ENCODE measurements at places on chromosomes 1 and 21.

DNA sequence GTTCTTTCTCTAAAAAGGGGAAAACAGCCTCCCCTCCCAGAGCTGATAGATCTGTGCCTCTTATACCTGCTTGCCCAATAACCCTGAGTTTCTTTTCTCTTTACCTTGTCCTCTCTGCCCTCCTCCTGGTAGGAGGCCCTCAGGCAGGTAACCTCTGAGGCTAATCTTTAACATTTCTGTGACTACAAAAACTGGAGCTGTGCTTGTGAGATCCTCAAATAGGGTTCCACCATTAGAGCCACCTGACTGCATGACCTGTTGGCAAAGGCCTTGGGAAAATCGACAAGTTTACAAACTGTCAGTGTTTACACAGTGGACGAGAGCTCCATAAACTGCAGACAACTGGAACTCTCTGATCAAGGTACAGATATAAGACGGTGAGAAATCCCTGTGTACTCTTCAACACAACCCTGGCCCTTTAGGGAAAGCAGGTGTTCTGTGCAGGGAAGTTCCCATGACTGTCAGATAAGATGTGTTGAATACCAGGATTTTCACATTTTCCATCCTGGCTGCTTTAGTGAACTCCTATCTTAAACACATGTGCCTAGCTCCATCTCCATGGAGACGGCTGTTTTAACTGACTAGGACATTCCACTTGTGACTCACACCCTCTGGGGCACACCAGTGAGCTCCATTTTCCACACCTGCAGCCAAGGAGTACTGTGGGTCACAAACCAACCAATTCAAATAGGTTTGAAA, 38.3 kb downstream of the ECE1 start:
- peak; percentile 71 for DNase-seq

DNA sequence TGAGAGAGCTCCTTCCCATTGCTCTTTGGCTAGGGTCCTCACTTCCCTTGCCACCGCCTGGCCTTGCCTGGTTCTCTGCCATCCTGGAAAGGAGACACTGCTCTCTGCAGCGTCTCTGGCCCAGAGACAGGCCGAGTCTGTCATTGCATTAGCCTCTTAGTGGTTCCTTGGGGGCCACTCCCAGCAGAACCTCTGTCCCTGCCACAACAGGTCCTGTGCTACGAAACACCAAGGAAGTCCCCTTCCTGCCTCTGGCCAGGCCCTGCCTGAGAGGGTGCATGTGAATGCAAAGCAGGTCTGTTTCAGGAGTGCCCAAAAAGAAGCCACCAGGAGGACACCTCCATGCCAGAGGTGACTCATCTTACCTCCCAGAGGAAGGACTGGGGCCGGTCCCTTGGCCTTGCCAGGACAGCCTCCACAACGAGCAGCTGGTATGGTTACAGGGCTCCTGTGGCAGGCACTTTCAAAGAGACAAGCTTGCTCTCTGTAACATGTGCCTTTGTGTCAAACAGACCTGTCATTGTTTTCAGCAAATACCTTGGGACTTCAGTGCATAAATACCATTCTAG, 59.6 kb downstream of the VPS26C start:
- no peak for DNase-seq

GRCh38 chr1:98827041-98827440, 165.5 kb downstream of the SNX7 start:
- DNase-seq = no peak

DNA sequence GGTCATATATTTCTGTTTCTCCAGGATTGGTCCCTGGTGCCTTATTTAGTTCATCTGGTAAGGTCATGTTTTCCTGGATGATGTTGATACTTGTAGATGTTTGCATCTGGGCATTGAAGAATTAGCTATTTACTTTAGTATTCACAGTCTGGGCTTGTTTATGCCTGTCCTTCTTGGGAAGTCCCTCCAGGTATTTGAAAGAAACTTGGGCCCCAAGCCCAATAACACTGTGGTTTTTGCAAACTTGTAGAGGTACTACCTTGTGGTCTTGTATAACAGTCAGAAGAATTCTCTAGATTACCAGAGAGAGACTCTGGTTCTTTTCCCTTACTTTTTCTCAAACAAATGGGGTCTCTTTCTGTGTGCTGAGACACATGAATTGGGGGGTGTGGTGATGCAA, 251.4 kb upstream of the B3GALT2 start:
- no peak for DNase-seq

GRCh38 chr1:24868016-24868875, 61.8 kb downstream of the RUNX3 start:
- no peak for DNase-seq

- no peak for DNase-seq
Observed at GRCh38 chr1:226149806-226150205, 36.7 kb downstream of the ACBD3 start.

DNA sequence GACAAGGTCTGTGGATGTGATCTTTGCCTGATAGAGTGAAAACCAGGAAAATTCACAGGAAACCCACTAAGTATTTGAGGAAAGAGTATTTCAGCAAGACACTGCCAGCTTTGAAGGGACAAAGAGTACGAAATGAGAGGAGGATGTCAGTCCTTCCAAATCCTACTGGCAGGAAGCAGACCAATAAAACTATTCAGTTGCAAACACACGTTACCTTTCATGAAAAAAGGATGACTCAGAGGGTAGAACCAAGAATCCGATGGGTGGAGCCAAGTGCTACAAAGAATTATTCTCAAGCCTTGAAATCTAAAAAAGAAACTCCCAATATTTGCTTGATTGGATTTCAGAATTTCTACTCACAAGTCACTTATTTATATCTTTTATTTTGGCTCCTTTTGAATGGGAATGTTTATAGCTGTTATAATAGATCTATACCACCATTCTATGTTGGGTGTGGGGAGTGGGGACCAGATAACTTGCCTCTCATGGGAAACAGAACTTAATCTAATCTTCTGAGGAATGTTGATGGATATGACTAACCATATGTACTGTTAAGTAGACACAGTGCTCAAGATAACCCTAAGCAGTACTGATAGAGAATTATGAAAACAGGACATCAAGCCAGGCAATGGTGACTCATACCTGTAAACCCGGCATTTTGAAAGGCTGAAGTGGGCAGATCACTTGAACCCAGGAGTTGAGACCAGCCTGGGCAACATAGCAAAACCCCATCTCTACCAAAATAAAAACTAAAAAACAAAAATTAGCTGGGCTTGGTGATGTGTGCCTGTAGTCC, 19.3 kb upstream of the HEATR1 start:
- DNase-seq = no peak

Data from muscle of arm (tissue), 14 donors.